ENCODE measurements at places on chromosomes 11 and 22.
A peak's percentile ranks its signal among the peaks of the same experiment; 100 is the strongest.

DNA sequence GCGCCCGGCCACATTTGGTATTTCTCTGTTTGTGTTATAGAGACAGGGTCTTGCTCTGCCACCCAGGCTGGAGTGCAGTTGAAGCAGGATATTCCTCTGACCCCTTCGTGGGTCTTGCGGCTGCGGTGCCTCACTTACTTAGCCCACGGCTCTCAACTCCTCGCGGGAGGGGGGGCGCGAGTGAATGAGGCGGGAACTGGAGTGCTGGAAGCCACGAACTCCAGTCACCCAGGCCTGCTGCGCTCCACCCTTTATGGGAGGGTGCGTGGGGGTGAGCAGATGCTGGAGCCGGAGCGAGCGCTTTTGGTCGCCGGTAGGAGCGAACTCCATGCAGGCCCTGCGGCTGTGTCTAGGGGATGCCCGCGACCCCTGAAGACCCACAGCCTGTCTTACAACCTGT lies 1.8 kb downstream of the C11orf54 start:
- no peak for DNase-seq

GRCh38 chr11:118415062-118415738 lies 13.8 kb downstream of the ATP5MG start:
- DNase-seq = no peak

DNA sequence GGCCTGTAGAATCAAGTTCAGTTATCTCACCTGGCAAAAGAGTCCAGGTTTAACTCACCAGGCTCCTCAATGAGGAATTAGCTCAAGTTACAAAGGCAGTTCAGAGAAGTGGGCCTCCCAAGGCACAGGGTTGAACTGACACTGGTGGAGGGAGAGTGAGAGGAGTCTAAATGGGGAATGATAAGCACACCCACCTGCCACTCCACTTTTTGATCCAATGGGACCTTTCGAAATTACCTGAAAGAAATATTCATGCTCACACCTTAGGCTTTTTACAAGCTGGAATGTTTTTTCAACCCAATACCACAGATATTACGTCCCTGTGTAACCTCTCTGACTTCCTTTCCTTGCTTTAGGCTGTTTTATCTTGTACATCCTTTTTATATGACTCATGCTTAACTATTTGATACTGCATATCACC lies 642.7 kb upstream of the TENM4 start:
- DNase-seq = no peak

- peak; percentile 41 for DNase-seq
Observed at GRCh38 chr22:44455151-44455962, 42.7 kb downstream of the RTL6 start.

- DNase-seq = no peak
Observed at GRCh38 chr11:17768547-17768946, 34.0 kb downstream of the KCNC1 start.

DNA sequence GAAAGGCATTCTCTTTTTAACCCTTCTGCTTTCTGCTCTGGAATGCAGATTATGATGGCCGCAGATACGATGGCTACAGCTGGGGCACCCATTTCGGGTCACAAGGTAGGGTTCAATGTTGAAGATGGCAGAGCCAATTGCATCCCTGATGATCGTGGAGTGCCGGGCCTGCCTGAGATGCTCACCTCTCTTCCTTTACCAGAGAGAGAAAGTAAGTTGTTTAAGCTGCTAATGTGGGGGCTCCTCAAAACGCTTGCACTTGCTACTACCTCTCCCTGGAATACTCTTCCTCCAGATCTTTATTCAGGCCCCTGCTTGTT lies 50.8 kb upstream of the PRDM11 start:
- no peak for DNase-seq

GRCh38 chr11:96264364-96264763 lies 78.6 kb downstream of the MAML2 start:
- DNase-seq = no peak

DNA sequence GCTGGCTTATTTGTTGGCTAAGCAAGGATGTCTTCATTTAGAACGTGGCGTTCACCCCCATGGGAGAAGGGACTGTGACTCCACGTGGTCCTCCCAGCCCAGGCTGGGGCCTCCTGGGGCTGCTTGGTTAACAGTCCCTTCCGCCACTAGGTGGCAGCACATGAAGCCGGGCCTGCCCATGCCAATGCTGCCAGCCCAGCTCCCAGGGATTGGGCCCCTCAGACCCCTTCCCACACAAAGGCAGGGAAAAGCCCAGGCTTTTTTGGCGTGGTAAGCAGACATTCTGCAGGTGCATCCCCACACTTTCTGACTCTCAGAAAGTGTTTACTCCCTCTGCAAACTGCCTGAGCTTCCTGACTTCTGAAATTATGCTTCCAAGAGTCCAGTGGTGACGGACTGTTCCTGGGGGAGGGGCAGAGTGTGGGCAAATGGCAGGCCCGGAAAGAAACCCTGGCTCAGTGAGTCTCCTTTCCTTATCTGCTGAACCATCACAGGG lies 3.1 kb downstream of the CBX6 start:
- peak; percentile 81 for DNase-seq

- DNase-seq = no peak
Observed at GRCh38 chr22:35524966-35525686, 15.5 kb upstream of the RASD2 start.

- no peak for DNase-seq
Observed at GRCh38 chr22:39996732-39997131, 2.0 kb downstream of the FAM83F start.

DNA sequence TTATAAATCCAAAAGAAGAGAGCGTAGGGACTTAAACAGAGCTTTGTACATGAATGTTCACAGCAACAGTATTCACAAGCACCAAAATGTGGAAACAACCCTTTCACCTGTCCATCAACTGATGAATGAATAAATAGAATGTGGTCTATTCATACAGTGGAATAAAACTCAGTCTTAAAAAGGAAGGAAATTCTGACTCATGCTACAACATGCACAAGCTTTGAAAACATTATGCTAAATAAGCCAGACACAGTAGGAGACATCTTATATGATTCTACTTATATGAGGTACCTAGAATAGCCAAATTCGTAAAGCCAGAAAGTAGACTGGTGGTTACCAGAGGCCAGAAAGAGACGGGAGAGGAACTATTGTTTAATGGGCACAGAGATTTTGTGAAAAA lies 74.3 kb downstream of the SHANK2 start:
- DNase-seq = no peak
